GM18507 (cell line): ENCODE measurements at places on chromosomes 16 and 17.

- DNase-seq = peak; percentile 37
Observed at GRCh38 chr16:10981697-10982216, 37.4 kb downstream of the CLEC16A start.

GRCh38 chr17:72332367-72332766, 211.5 kb downstream of the SOX9 start:
- DNase-seq = no peak

DNA sequence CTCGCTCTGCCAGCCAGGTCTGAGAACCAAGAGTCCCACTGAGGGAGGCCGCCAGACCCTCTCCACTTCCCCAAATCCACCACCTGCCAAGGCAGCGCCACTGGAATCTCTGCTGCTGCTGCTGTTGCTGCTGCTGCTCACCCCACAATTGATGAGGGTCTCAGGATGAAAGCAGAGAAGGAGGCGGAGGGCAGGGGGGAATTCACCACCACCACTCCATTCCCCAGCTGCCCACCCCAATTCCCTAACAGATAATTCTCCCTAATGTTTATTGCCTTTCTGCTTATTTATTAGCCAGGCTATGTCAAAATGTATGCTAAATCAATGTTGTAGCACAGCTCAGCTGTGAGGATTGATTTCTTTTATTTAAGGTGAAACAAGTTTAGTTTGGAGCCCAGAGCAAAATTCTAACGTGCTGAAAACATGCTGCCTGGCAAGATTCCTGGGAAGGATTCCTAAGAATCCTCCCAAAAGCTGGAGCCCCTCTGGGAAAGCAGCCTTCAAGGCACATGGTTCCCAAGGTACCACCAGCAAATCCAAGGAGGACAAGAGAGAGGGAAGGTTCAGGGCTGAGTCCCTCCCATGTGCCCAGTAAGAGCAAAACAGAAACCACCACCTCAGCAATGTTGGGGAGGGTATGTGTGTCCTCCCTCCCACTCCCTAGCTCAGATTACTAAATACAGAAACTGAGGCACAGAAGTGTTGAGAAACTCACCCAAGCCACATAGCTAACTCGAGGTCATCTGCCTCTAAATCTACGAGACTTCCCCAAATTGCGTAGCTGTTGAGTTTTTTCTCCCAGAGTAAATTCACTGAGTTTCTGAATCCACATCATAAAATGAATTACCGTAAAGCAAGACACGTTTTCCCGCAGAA, 12.2 kb upstream of the CDH5 start:
- DNase-seq = no peak

DNA sequence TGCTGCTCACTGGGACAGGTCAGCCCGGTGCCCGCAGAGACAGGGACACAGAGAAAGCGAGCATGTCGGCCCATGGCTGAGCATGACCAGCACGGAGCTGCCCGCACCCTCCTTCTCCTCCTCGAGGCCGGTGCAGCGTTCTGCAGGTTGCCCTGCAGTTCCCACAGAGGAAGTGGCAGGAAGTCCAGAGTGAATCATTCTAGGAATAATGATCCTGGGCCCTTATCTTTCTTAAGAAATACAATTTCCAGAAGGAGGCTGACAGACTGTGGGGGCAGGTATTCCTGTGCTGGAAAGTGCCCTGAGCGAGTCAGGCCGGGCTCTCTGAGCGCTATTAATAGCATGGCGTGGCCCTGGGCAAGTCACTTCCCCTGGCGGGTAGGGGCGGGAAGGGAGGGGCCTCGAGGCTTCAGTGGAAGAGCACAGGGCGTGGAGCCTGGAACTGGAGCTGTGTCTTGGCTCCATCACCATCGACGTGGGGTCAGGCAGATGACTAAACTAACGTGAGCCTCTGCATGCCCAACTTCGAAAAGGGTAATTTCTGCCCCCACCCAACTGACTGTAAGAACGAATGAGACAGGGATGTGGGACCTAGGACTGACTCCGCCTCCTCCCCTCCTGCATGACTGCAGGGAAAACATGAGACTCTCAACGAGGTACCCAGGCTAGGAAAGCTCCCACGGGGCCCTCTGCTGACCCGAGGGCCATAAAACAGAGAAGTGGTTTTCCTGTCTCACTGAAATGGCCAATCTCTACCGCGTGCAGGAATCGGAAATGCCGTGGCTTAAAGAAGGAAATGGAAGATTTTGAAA, 9.8 kb downstream of the TMEM204 start:
- DNase-seq = peak; percentile 32

DNA sequence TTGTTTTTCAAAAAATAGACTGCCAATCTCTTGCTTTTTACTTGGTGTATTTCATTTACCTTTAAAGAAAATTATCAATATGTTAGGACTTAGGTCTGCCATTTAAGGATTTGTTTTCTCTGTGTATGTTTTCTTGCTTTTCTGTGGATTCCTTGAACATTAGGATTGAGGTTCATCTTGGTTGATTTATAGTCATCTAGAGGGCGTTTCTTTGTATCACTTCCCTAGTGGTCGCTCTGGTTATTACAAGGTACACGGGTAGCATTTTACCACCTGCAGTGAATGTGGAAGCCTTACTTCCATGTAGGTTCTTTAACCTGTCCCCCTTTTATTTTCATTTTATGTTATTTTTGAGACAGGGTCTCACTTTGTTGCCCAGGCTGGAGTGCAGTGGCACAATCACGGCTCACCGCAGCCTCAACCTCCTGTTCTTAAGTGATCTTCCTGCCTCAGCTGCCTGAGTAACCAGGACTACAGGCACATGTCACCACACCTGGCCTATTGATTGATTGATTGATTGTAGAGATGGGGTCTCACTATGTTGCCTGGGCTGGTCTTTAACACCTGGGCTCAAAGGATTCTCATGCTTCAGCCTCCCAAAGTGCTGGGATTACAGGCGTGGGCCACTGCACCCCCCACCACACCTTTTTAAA, 35.2 kb upstream of the CBX4 start:
- peak; percentile 39 for DNase-seq

- DNase-seq = no peak
Observed at GRCh38 chr17:41907185-41907556, 11.6 kb downstream of the ACLY start.
